ENCODE measurements at places on chromosomes 7 and 10. TPM values are rescaled to one million over a fixed set of nuclear protein-coding genes. Genes with fewer than 3 reads are reported as not detected.

GRCh38 chr7:387132-388022, 97.4 kb downstream of the FOXL3 start:
- DNase-seq = no peak

SKIDA1 gene
- 0.13 TPM for polyA plus RNA-seq

DNA sequence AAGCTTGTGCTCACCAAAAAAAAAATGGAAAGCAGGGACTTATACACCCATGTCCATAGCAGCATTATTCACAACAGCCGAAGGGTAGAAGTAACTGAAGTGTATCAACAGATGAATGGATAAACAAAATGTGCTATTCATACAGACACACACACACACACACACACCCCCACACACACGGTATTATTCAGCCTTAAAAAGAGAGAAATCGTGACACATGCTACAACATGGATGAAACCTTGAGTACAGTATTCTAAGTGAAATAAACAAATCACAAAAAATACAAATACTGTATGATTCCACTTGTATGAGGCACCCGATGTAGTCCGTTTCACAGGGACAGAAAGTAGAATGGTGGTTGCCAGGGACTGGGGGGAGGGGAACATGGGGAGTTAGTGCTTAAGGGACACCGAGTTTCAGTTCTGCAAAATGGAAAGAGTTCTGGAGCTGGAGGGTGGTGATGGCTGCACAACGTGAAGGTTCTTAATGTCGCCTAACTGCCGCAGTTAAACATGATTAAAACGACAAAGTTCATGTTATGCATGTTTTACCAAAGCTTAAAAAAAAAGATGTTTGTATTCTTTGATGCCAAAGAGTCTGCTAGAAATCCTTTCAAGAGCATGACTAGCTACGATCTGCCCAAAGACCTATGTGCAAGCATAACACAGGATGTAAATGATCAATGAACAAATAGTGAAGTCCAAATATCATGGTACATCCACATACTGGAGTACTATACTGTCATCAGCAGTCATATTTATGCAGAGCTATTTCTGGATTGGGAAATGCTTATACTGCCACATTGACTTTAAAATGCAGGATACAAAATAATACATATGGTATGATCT, 7.2 kb downstream of the TNS3 start:
- DNase-seq = no peak

CUZD1 gene
- 0.93 TPM for polyA plus RNA-seq

GRCh38 chr10:112115781-112116385, 67.7 kb downstream of the GPAM start:
- DNase-seq = no peak

NEUROD6 gene
- not detected for polyA plus RNA-seq

SCART1 gene
- polyA plus RNA-seq = 0.70 TPM

GRCh38 chr7:155285423-155285822, 12.3 kb upstream of the INSIG1 start:
- DNase-seq = no peak

DNA sequence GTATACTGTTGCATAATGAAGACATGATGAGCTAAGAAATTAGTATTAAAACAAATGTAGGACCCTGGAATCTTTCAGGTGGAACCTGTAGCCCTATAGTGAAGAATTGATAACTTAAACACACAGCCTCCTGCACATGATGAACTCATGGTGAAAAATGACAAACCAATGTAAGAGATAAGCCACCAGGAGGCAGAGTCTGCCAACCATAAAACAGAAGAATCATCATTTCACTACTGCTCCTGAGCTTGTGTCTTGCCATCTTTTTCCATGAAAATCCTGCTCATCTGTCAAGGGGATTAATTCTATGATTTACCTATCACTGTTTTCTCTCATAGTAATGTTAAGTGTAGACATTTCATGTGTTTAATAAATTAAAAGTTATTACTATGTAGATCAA, 363.9 kb downstream of the MALRD1 start:
- DNase-seq = no peak

ANKRD30A gene
- polyA plus RNA-seq = not detected

GRCh38 chr7:155228894-155229293, 68.8 kb upstream of the INSIG1 start:
- no peak for DNase-seq

DNA sequence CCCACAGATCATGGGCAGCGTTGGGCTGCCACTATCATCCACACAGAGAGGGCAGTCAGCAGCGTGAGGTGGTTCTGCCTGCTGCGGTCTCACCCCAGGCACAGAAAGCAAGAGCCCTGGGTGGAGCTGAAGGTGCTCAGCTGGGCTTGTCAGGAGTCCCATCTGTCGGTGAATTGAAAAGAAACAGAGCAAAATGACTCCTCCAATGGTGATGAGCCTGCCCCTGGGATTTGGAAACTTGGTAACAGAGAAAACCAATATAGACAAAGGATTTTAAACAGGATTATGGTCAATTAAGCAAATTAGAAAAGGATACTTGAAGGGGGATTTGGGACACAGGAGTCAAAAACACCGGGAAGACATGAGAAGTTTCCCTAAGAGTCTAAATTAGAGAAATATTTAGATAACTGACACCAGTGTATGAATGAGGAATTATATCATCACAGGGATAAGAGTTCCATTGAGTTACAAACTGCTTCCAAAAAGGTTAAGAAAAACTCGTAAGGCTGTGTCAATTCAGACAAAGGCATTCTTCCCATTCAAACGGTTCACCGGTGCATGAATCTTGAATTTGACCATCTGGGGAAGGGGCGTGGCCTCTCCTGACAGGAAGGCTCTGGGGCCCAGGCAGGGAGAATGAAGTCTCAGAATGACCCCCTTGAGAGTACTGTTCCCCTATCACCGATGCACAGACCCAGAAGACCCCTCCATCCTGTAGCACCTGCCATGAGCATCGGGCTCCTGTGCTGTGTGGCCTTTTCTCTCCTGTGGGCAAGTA, 70.0 kb upstream of the PRSS58 start:
- DNase-seq = no peak

DNA sequence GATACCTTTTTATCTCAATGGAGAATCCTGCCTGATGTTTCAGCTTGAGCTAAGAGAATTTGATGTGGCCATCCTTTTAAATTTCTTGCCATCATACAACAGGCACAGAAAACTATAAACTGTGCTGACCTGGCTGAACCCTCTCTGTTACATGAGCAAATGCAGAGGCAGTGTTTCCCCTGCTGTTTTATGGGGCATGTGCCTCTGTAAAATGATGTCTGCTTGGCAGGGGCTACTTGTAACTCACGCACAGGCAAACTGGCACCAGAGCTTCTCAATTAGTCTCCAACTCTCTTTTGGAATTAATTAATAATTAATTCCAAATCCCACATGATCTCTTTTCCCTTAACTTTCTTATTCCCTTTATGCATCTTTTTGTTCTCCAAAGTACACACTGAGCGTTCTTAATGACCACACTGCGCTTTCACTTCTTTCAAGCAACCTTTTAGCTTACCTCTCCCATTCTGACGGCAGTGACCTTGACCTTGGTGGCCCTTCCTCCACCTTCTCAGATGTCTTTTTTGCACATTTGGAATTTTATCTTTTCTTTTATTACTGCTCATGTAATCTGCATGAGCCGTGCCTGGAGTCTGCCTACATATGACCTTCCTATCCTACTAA, 334.0 kb downstream of the PLXNA4 start:
- DNase-seq = no peak

DNA sequence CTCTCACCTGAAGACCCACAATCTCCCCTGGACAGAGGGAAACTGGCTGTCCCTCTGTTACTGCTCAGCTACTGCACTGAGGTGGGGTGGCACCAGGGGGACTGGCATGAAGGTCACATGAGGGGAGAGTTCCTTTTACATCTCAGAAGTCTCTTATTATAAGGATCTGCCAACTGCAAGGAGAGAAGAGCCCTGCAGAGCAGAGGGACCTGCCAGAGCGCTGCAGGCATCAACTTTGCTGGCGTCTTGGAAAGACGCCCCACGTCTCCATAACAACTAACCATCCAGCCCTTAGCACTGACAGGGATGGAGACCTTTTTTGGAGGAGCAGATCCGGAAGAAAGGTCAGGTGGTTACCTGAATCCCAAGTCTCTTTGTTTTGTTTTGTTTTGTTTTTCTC, 218.6 kb downstream of the KCNMA1 start:
- no peak for DNase-seq

DNA sequence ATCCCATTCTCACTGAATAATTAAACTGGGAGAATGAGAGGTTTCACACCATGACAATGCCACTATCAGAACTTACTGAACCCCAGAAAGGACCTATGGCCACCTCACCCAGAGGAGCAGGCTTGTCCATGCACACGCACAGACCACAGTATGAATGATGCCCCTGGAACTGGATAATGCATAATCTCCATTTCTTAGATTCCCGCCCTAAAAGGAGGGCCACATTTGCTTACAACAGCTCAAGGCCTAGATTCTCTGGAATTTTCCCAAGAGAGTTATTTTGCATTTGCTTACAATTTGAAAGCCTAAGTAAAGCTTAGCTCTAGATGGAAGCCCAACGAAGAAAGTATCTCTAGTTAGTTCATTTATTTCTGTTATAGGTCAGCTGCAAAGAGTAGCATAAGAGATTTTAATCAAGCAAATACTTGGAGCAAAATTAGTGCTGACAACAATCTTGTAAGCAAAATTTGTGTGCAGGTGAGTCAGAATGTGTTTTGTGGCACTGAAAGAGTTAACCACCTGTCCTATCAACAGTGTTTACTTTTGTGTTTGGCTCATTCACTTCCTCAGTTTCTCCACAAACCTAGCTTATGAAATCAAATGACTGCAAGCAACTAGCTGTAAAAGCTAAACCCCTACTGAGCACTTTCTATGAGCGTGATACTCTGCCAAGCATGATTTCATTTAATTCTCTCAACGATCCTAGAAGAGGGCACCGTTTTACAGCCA, 32.1 kb downstream of the ELMO1 start:
- DNase-seq = no peak

EXOC4 gene
- 70.4 TPM for polyA plus RNA-seq

PLEKHS1 gene
- polyA plus RNA-seq = not detected

GRCh38 chr7:140881507-140882228, 43.1 kb downstream of the BRAF start:
- DNase-seq = no peak

DNA sequence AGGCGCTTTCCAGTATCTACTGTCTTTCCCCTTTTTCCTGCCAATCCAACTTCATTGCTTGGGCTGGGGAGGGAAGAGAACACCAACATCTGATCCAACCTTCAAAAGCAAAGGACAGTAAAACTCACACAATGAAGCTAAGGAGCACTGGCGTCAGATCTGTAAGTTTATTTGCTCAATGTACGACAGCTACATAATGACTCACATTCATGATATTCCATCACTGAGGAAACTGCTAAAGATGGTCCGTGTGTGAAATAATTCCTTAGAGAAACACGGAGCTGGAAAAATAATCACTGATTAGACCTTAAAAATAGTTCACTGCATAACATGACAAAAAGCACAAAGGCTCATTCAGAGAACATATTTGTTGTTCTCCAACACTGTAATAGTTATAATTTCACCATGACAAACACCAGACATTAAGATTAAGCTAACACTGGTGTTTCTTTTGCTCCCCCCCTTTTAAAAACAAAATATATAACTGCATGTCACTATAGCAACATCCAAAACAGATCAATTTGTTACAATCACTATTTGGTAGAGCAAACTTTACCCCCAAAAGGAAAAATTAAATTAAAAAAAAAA, 24.3 kb downstream of the HSPB1 start:
- no peak for DNase-seq

VENTX gene
- polyA plus RNA-seq = not detected

- no peak for DNase-seq
These were observed 30.6 kb upstream of the CSTF2T start for GRCh38 chr10:51729822-51730555.

- no peak for DNase-seq
These were observed 20.5 kb downstream of the PON3 start for GRCh38 chr7:95375591-95376257.

C7orf33 gene
- polyA plus RNA-seq = not detected

CALCR gene
- not detected for polyA plus RNA-seq

DNA sequence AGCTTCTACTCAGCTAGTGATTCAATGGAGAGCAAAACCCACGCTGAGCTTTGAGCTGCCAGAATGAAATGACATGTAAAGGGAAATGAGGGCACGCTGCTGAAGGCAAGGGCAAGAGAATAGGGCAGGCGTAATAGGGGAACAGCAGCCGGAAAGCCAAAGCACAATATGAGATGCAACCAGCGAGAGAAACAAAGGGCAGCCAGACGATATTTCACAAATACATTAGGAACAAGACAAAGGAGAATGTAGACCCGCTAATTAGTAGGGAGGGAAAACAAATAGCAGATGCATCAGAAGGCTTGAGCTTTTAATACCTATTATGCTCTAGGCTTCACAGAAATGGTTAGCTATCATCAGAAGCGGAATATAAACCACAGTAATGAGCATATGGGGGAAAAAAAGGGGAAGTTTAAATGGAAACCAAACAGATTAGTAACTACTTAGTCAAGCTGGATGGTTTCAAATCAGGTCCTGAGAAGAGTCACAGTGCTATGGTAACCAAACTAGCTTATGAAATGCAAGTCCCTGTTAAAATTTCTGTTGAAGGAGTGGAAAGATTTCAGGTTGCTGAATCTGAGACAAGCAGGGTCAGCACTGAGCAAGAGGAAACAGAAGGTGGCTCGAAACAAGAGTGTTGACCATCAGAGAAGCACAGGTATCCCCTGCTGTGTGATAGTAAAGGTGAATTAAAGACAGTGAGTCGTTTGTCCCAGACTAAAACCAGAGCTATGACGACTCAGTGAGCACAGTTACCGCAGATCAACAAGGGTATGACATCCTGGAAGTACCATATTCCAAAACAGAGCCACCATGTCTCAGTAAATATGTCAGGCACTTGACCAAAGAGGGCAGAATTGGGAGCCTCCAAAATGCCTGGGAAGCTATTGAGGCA, 496.9 kb upstream of the CELF2 start:
- DNase-seq = no peak

GRCh38 chr10:774661-775244, 85.3 kb upstream of the DIP2C start:
- no peak for DNase-seq

- no peak for DNase-seq
These were observed at the start of gene BCL7B for GRCh38 chr7:73557397-73558257. TSS of gene BCL7B (minus strand) at chr7:73557690. CDS start at chr7:73557578, 112 bp downstream.

GIMAP6 gene
- polyA plus RNA-seq = 0.09 TPM

GRCh38 chr10:38730076-38730475, 635.9 kb downstream of the ZNF37A start:
- no peak for DNase-seq

DNA sequence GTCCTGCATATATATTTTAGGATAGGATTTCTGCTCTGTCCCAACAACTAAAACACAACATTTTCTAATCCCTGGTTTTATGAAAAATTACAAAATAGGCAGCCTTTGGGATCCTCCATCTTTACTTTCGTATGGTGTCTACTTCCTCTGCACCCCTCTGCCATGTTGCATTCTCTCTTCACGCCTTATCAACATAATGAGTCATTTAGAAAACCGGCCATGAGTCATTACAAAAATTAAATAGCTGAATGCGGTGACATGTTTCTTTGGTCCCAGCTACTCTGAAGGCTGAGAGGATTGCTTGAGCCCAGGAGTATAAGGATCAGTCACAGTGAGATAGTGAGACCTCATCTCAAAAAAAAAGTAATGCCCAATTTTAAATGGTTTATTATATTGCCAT, 148.1 kb upstream of the CELF2 start:
- no peak for DNase-seq

GRCh38 chr10:8033812-8034465, 20.5 kb upstream of the GATA3 start:
- no peak for DNase-seq

GRCh38 chr7:40058636-40059035, 75.8 kb downstream of the MPLKIP start:
- no peak for DNase-seq

- DNase-seq = no peak
These were observed 33.4 kb downstream of the CDCA7L start for GRCh38 chr7:21912305-21912704.

All from keratinocyte (primary cell).